ENCODE measurements at places on chromosomes 7 and 10.

- DNase-seq: no peak
Measured at GRCh38 chr7:133298080-133298479, 45.2 kb downstream of the EXOC4 start.

- DNase-seq: no peak
Measured at GRCh38 chr10:126263006-126263676, 125.1 kb downstream of the ADAM12 start.

GRCh38 chr10:6669269-6669859, 89.3 kb upstream of the PRKCQ start:
- DNase-seq: no peak

DNA sequence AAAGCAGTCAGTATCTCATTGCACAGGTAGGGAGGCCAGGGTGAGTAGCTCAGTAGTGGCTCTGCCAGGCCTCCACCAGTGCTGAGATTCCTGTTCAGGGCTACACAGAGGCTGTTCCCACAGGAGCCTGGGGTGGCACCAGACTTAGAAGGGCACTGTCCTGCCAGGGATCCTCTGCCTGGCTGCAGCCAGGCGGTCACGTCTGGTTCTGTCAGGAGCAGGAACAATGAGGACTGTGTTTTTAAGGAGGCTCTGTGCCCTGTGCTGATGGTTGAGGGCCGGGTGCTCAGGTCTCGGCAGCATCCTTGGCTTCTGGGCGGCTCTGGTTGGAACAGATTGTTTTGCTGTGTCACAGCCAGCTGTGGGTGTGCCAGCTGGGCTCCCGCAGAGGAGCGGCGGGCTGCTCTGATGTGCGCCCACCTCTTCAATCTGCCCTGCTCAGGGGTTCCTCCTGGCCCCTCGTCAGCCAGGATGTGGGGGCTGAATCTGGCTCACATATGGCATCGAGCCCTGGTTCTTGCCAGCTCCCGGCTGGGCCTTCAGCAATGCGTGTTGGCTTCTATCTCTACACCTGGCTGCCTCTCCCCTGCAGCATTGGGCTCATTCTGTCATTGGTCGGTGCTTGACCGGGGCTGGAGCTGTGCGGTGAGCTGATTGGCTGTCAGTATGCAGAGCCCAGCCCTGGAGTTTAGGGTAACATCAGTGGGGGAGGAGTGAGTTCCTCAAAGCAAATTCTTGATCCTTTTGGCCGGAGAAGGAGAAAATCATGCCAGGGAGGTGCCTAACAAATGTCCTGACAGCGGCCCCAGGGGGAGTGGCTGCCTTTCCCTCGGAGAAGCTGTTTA, 41.2 kb downstream of the TACR2 start:
- no peak for DNase-seq

- DNase-seq: peak; percentile 71
Measured at GRCh38 chr7:97116308-97116707, 1.2 kb upstream of the SDHAF3 start.

DNA sequence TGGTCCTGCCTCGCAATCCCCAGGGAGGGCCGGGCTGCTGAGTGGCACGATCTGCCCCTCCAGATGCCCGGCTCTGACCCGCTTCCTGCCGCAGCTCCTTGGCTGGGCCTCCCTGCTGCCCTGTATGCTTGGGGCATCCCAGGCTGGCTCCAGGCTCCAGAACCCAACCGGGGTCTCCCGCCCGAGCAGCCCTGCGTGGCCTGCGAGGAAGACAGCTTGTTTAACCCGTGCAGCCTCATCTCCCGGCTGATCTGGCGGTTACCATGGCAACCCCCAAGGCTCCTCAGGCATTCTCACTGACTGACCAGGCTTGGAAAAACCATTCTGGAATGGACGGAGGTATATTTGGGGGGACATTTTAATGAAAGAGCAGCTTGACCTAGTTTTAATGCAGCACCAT, 232.4 kb upstream of the MYO3A start:
- DNase-seq: no peak

DNA sequence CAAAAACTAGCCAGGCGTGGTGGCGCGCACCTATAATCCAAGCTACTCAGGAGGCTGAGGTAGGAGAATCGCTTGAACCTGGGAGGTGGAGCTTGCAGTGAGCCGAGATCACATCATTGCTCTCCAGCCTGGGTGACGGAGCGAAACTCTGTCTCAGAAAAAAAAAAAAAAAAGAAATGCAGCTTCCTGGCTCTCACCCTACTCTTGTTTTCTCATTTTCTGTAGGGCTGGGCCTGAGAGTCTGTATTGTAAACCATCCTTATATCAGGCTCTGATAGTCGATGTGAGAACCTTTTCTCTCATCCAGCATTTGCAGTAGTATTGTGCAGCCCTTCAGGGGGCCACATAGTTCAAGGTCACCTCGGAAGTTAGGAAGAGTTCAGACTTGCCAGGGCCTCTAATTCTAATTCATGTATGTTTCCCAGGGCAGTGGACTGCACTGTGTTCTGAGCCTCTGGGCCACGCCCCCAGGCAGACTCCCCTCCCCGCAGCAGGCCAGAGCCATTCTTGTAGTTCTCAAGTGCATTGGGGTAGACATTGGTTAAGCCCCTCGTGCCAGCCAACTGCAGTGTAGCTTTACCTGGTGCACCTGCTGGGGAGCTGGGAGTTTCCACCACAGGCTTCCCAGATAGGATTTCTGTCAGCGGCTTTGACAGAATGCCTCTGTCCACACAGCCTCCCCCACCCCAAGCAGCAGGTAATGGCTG, 38.3 kb upstream of the PDCD4 start:
- no peak for DNase-seq

- no peak for DNase-seq
Measured at GRCh38 chr7:153496257-153496656, 555.9 kb upstream of the DPP6 start.

DNA sequence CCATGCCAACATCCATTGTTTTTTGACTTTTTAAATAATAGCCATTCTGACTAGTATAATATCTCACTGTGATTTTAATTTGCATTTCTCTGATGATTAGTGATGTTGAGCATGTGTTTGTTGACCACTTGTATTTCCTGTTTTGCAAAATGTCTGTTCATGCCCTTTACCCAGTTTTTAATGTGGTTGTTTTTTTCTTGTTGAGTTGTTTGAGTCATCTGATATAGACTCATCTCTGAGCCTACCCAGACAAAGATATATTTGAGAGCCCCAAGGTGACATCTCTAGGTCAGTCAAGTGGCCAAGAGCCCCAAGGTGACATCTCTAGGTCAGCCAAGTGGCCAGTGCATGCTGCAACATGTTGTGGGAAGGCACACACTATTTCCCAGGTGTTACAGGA, 224.7 kb downstream of the HECW1 start:
- DNase-seq: no peak

DNA sequence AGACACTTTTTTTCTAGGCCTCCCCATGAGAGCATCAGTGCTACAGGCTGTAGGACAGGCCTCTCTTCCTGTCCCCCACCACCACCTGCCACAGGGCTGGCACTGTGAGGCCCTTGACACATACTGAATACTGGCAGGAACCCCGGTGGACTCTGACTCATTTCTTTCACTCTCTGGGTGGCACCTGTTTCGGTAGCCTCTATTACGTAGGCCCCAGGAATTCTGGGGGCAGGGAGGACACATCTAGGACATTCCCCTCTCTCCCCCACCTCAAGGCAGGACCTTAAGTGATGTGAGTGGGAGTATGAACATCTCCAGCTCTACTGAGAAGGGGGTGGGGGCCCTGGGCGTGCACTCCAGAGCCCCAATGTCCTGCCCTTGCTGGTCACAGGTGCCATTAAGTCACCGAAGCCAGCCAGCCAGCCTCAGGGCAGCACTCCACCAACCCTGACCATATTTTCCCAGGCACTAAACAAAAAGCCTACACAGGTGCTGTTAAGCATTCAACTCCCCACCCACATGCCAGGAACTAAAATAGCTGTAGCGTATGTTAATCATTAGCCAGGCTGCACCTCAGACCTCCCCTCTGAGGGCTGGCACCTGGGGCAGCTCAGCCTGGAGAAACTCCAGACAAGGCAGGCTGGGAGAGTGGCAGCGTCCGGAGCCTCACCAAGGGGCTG, 8.9 kb downstream of the ANXA11 start:
- DNase-seq: no peak

- DNase-seq: no peak
Measured at GRCh38 chr7:109772161-109772560, 1202.5 kb downstream of the DNAJB9 start.

DNA sequence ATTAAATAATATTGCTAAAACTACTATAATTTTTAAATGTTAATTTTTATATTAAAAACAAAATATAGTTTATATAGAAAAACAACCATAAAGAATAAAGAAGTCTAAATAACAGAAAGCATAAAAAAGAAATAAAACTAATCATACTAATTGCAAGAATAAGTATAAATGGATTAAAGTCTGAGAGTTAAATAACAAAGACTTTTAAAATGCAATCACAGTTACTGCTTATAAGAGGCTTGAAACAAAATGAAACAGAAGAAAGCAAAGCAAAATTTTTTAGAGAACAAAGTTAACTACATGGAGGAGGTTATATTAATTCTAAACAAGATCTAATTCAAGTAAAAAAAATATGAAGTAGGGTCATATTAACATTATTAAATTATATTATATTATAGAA, 41.1 kb downstream of the PRR15 start:
- no peak for DNase-seq

GRCh38 chr10:10118131-10118530, 899.5 kb upstream of the CELF2 start:
- DNase-seq: no peak

GRCh38 chr7:19362099-19362498, 216.9 kb upstream of the FERD3L start:
- DNase-seq: no peak

- DNase-seq: no peak
Measured at GRCh38 chr7:88888684-88889083, 93.1 kb upstream of the TEX47 start.

- DNase-seq: no peak
Measured at GRCh38 chr10:108072466-108072865, 908.0 kb upstream of the SORCS1 start.

DNA sequence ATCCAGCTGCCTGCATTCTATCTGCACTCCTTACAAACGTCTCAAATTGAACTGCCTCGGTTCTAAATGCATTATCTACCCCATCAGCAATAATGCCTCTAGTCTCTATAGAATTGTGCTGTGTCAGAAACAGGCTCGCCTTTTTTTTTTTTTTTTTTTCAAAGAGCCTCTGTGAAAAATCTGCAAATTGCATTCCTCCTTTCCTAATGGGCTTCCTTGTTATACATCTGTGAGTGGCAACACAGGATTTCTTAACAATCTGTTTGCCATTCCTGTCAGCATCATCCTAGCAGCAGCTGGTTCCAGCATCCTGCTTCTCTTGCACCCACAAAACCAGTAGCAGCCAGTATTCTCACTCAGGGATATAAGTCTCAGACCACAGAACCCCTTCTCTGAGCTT, 413.5 kb upstream of the SEMA3D start:
- no peak for DNase-seq

GRCh38 chr10:114362826-114363355, 41.4 kb downstream of the AFAP1L2 start:
- no peak for DNase-seq

DNA sequence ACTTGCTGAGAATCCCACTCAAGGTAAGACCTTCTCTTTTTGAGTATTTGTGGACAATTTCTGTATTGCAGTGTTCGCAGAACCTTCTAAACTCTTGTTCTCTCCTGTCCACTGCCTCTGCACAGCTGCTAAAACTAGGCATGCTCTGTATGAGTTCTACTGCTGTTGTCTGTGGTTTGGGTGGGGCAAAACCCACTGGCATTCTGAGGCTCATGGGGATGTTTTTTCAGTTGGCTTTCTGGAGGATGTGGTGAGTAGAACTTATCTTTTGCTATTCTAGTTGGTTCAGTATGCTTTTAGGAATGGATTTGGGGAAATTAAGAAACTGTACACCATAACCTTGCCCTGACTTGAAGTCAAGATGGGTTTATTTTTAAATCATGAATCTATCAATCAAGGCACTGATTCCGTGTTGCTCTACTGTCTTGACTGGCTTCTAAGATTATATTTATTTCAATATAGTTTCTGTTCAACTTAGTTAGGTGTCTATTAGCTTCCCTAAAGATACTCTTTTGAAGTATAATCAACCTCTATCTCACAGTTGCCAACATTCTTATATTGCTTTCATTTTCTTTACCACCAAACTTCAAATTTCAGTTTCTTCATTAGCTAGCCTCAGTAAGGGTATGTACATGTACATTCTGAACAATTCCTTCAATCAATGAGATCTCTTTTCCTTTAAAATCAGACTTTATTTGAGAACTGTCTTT, 25.0 kb upstream of the C1GALT1 start:
- peak; percentile 68 for DNase-seq

DNA sequence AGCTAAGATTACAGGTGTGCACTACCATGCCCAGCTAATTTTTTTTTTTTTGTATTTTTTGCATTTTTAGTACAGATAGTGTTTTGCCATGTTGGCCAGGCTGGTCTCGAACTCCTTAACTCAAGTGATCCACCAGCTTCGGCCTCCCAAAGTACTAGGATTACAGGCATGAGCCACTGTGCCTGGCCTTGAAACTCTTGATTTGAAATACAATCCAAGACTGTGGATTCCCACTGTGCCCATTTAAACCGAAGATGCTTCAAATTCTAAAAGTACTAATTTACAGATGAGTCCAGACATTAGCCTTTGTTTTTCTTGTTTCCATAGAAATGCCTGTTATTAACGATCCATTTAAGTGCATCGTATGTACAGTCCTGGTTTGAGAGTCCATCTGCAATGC, 130.9 kb downstream of the CACNA2D1 start:
- DNase-seq: no peak

Data from naive B cell (primary cell).